ENCODE measurements at places on chromosomes 7 and 10.

- no peak for DNase-seq
- H3K27me3 ChIP-seq, result no peaks in the 10 kb centered on the region
- no peaks in the 10 kb centered on the region for H3K36me3 ChIP-seq
- H3K4me1 ChIP-seq, result peaks cover 48% of the 10 kb centered on the region
- H3K27ac ChIP-seq, result no peak overlapping the region
These were observed 57.9 kb upstream of the FAM133B start for GRCh38 chr7:92648067-92648466.

DNA sequence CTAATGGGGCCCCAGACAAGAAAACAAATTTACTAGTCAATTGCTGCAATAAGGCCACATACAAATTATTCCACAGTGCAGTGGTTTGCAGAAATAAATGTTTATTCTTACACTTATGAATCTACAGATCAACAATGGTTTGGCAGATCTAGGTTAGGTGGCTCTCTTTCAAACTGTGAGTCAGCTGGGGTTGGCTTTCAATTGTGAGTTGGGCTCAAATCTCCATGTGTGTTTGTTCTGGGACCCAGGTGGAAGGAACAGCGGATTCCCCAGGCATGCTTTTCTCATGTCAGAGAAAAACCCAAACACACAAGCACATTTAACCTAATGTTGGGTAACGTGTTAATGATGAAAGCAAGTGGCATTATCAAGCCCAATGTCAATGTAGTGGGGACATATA is 25.6 kb upstream of the CELF2 start:
- H3K4me1 ChIP-seq, result peaks cover 5% of the 10 kb centered on the region
- H3K4me3 ChIP-seq, result no peak overlapping the region
- H3K27me3 ChIP-seq, result no peaks in the 10 kb centered on the region
- H3K27ac ChIP-seq, result no peak overlapping the region

GRCh38 chr10:107548301-107548700 is 383.8 kb upstream of the SORCS1 start:
- no peaks in the 10 kb centered on the region for H3K4me1 ChIP-seq
- DNase-seq, result no peak
- no peak overlapping the region for H3K4me3 ChIP-seq
- H3K36me3 ChIP-seq, result no peaks in the 10 kb centered on the region

DNA sequence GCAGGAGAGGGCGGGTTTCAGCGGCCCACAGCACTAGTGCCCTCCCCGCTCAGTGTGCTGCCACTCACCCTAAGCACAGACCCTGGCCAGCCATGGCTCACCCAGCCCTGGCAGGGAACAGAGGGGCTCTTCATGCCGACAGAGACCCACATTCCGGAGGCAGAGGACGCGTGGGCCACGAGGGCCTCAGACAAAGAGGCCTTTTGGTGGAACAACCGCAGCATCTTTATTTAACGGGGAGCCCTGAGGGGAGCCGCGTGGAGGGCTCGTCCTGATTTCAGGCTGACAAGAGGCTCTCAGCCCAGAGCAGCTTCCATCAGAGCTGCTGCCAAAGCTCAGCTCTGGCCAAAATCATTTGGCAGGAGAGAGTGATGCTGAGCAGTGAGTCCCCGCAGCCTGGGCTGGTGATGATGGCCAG is 127.8 kb downstream of the SH3PXD2A start:
- H3K36me3 ChIP-seq, result peaks cover 16% of the 10 kb centered on the region
- no peak overlapping the region for H3K4me3 ChIP-seq
- peak; percentile 57 for DNase-seq
- peaks cover 24% of the 10 kb centered on the region for H3K4me1 ChIP-seq

DNA sequence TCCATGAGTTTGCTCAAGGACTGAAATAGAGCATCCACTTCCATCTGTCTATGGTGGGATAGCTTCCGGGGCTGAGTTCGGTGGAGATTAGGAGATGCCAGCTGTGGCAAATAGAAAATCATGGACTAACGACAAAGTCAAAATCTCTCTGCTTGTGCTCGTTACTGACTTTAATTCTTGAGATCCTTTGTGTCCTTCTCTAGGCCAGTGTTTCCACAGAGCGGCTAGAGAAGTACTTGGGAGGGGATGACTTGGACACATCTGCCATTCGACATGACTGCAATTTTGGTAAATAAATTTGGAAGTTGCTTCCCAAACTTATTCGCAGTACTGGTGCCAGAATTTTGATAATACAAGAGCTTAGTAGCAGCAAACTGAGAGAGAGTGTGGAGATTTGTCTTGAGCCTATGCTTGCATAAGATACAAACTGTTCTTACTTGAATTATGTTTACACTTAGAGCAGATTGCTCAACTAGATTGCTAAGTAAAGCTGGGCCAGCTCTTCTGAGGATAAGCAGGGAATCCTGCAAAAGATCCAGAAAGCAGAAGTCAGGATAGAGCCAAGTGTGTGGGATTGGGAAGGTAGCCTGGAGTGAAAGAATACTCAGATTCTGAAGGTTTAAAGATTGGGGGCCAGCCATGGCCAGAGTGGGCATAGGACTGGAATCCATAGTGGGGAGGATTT is 27.6 kb downstream of the ABCC2 start:
- H3K27ac ChIP-seq, result no peak overlapping the region
- no peak overlapping the region for H3K4me3 ChIP-seq
- H3K36me3 ChIP-seq, result no peaks in the 10 kb centered on the region
- DNase-seq, result no peak

DNA sequence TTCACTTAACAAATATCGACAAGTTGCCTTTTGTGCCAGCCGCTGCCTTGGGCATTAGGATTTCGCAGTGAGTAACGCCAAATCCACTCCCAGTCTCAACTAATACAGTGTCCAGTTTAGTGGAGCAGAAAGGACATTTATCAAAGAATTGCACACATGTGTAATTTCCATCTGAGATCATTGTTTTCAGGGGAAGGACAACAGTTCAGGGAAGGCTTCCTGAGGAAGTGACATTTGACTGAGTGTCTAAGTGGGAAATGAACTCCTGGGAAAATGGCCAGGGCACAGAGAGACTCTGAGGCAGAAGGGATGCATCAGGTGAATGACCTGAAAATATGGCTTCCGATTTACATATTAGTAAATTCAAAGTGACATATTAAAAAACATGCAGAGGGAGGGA is 89.4 kb downstream of the ITGA8 start:
- no peaks in the 10 kb centered on the region for H3K36me3 ChIP-seq
- peaks cover 18% of the 10 kb centered on the region for H3K4me1 ChIP-seq
- no peak overlapping the region for H3K4me3 ChIP-seq
- H3K27me3 ChIP-seq, result no peaks in the 10 kb centered on the region

DNA sequence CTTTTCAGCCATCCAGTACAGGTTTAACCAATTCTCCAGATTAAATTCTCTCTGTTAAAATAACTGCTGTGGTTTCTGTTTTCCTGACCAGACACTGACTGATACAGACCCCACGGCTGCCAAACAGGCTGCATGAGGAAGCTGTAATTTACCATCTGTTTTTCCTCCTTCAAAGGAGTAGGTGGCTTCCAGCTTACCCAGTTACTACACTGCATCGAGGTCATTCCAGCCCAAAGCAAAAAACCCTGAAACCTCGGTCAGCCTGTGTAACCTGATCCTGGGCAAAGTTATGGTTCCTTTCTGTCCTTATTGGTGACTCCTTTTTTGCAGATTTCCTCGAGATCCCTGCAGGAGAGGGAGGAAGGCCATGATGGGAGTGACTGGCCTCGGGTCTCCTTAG is 27.9 kb upstream of the LOXL4 start:
- DNase-seq, result no peak
- peaks cover 11% of the 10 kb centered on the region for H3K27me3 ChIP-seq

DNA sequence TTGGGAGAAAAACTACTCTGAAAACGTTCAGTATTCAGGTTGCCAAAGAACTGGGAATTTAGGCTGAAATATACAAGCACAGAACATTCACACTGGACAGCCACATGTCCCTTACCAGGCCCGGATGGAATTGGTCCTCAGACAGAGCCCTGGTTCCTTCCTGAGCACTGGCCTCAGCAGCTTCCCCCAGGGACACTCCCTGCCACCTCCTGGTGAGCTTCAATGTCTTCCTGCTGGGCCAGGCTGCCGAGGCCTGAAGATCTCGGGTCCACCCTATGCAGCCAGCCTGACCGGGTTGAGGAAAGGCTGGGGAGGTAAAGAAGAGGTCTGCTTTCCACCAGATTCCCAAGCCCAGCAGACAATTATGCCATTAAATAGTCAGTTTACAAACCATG is 24.8 kb downstream of the LEP start:
- no peak for DNase-seq
- H3K36me3 ChIP-seq, result no peaks in the 10 kb centered on the region
- H3K27me3 ChIP-seq, result peaks cover 91% of the 10 kb centered on the region
- H3K4me3 ChIP-seq, result no peak overlapping the region

GRCh38 chr7:143505838-143506237 is 28.2 kb downstream of the TAS2R41 start:
- H3K36me3 ChIP-seq, result no peaks in the 10 kb centered on the region
- H3K4me1 ChIP-seq, result peaks cover 3% of the 10 kb centered on the region
- H3K27ac ChIP-seq, result no peak overlapping the region
- no peak overlapping the region for H3K4me3 ChIP-seq

DNA sequence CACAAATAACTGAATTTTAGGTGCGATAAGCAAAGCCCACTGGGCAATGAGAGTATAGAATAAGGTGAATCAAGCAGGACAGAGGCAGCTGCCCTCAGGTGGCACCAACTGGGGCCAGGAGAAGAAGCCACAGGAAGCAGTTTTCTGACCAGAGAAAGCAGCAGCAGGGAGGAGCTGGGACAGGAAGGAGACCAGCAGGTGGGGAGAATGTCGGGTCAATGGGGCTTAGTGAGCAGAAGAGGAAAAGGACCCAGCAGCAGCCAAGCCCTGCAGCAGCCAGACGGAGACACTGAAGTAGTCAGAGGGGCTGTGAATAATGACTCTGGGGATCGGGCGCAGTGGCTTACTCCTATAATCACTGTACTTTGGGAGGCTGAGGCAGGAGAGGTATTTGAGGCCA is 209.6 kb upstream of the SH2B2 start:
- DNase-seq, result no peak
- peaks cover 46% of the 10 kb centered on the region for H3K4me1 ChIP-seq
- no peak overlapping the region for H3K27ac ChIP-seq
- H3K27me3 ChIP-seq, result no peaks in the 10 kb centered on the region
- peaks cover 17% of the 10 kb centered on the region for H3K36me3 ChIP-seq

- peaks cover 21% of the 10 kb centered on the region for H3K4me1 ChIP-seq
- no peaks in the 10 kb centered on the region for H3K36me3 ChIP-seq
- no peak overlapping the region for H3K4me3 ChIP-seq
- no peaks in the 10 kb centered on the region for H3K27me3 ChIP-seq
- peak overlapping the region; percentile 52 for H3K27ac ChIP-seq
These were observed 257.9 kb downstream of the AHR start for GRCh38 chr7:17556247-17556956.

DNA sequence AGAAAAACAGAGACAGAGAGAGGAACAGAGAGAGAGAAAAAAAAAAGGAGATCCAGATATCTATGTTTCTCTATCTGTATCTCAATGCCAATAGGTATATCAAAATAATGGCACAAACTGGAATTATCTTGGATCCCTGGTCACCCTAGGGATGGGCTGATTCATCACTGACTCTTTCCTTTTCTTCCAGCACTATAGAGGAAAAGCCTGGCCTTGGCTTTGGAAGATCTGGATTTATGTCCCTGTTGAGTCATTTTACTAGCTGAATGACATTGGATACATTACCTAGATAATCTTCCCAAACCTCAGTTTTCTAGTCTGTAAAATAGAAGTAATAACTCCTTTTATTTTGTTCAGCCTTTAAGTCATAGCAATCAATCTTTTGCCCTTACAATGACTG is 152.8 kb upstream of the GDF10 start:
- no peak overlapping the region for H3K27ac ChIP-seq
- H3K36me3 ChIP-seq, result no peaks in the 10 kb centered on the region
- H3K27me3 ChIP-seq, result peaks cover 31% of the 10 kb centered on the region
- no peak for DNase-seq

DNA sequence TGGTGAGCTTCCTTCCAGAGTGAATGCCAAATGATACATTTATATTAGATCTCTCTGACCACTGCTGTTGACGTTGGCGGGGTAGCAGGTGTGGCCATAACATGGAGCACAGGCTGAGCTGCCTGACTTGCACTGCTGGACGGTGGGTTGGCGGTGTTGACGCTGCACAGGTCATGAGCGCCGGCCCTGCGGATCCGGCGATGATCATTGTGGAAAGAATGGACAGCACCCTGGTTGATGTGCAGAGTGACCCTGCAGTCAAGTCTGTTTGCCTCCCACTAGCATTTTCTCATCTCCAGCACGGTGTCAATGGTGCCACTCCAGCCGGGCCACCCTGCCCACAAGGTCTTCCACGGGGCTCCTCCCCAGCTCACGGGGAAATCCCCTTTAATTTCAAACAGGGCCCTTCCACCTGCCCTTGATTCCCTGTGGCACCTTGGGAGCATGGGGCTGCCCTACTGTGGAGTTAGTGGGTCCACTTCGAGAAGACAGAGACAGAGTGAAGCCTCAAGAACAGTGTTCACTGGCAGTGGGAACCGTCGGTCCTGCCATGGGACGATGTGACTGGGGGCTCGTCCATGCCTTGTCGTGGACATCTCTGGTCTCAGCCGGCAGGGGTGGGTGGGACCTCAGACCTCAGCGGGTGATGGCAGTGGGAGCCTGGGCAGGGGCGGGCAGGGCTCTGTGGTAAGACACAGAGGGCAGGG is 613.5 kb downstream of the PTPRN2 start:
- no peaks in the 10 kb centered on the region for H3K36me3 ChIP-seq
- peaks cover 23% of the 10 kb centered on the region for H3K27me3 ChIP-seq
- H3K4me1 ChIP-seq, result no peaks in the 10 kb centered on the region
- no peak overlapping the region for H3K4me3 ChIP-seq
- DNase-seq, result no peak

GRCh38 chr10:30786131-30786530 is 156.6 kb upstream of the LYZL2 start:
- H3K4me3 ChIP-seq, result no peak overlapping the region
- no peaks in the 10 kb centered on the region for H3K36me3 ChIP-seq
- peak overlapping the region; percentile 97 for H3K27ac ChIP-seq
- H3K4me1 ChIP-seq, result peaks cover 26% of the 10 kb centered on the region
- H3K27me3 ChIP-seq, result no peaks in the 10 kb centered on the region

- no peak overlapping the region for H3K4me3 ChIP-seq
- H3K36me3 ChIP-seq, result no peaks in the 10 kb centered on the region
These were observed 15.6 kb upstream of the RTKN2 start for GRCh38 chr10:62284221-62284620.

GRCh38 chr10:86632009-86632800 is 22.1 kb upstream of the OPN4 start:
- H3K4me1 ChIP-seq, result peaks cover 32% of the 10 kb centered on the region
- H3K36me3 ChIP-seq, result no peaks in the 10 kb centered on the region
- H3K4me3 ChIP-seq, result peak overlapping the region; percentile 61

Measured in left ventricle myocardium inferior (tissue), 1 donor.